ENCODE measurements at places on chromosomes 3 and 15. TPM values are rescaled to one million over a fixed set of nuclear protein-coding genes. Genes with fewer than 3 reads are reported as not detected.

The GPR62 gene
- 0.31 TPM for total RNA-seq

The ADAMTS9 gene
- 26.0 TPM for total RNA-seq

The AGBL1 gene
- 2.5 TPM for total RNA-seq

The CLSTN2 gene
- total RNA-seq: 33.2 TPM

The EEF1AKMT4 gene
- total RNA-seq: 0.63 TPM

The GRAMD2A gene
- total RNA-seq: 0.94 TPM

The CLDN11 gene
- 2.8 TPM for total RNA-seq

The SLCO3A1 gene
- total RNA-seq: 17.8 TPM

The ZIC4 gene
- total RNA-seq: 1.3 TPM

The LMAN1L gene
- not detected for total RNA-seq

The ARRDC4 gene
- total RNA-seq: 43.8 TPM

The SPATA12 gene
- not detected for total RNA-seq

The ARL14 gene
- not detected for total RNA-seq

The SLC22A14 gene
- 1.3 TPM for total RNA-seq

The SLC35G2 gene
- total RNA-seq: 14.4 TPM

The ERICH6 gene
- not detected for total RNA-seq

The PATL2 gene
- 3.4 TPM for total RNA-seq

The MAP1A gene
- total RNA-seq: 48.2 TPM

The KCNMB3 gene
- total RNA-seq: 9.7 TPM

The FGD5 gene
- total RNA-seq: 3.4 TPM

The THPO gene
- total RNA-seq: 0.63 TPM

The GOLGA8J gene
- total RNA-seq: not detected

The PARL gene
- total RNA-seq: 21.6 TPM

The DNAH12 gene
- 1.6 TPM for total RNA-seq

The SPTBN5 gene
- 0.63 TPM for total RNA-seq

The GUCA1C gene
- not detected for total RNA-seq

The GPR149 gene
- total RNA-seq: 1.9 TPM

The SLC6A6 gene
- 34.4 TPM for total RNA-seq

The ZMYND10 gene
- total RNA-seq: 3.4 TPM

The PLSCR2 gene
- total RNA-seq: not detected

The SUMF1 gene
- total RNA-seq: 44.1 TPM

The PLA2G4D gene
- total RNA-seq: not detected

The HRG gene
- total RNA-seq: not detected

The LMOD3 gene
- total RNA-seq: not detected

The PRR23A gene
- total RNA-seq: not detected

The CAMK2N2 gene
- total RNA-seq: 3.4 TPM

The GNB4 gene
- total RNA-seq: 111 TPM

The DOCK3 gene
- 60.7 TPM for total RNA-seq

The TGM5 gene
- total RNA-seq: not detected

The TEX55 gene
- not detected for total RNA-seq

The GPR171 gene
- total RNA-seq: not detected

The CPOX gene
- 22.5 TPM for total RNA-seq
